ENCODE measurements at places on chromosomes 7 and 10.

- DNase-seq = no peak
Observed at GRCh38 chr7:128398016-128398840, 11.6 kb downstream of the IMPDH1 start.

GRCh38 chr10:97571622-97572021 is 957 bp upstream of the ANKRD2 start:
- no peak for DNase-seq

DNA sequence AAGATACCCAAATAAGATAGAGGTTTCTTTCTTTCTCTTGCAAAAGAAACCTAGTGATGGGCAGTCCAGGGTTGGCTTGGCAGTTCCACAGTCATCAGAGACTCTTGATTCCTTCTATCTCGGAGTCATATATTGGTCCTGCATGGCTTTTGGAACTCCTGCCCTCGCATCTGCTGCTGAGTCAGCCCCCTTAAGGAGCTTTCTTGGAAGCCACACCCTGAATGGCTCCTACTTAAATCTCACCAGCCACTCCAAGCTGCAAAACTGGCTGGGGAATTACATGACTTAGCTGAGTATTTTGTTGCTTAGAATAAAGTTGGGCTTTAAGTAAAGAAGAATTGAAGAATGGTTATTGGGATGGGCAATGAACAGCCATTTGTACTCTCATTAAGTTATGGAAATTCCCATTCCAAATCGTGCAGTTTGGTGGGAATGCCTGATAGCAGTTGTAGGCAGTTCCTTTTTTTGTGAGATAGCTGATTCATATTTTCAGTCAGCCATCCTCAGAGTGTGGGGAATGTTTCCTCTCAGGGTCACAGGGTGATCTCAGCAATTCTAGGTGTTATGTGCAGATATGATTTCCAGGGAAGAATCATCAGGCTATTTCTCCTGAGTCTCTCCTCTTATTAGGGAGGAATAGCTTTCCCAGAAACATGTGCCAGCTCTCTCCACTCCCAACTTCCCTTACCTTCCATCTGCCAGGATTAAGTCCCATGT is 209.9 kb downstream of the BBS9 start:
- no peak for DNase-seq

DNA sequence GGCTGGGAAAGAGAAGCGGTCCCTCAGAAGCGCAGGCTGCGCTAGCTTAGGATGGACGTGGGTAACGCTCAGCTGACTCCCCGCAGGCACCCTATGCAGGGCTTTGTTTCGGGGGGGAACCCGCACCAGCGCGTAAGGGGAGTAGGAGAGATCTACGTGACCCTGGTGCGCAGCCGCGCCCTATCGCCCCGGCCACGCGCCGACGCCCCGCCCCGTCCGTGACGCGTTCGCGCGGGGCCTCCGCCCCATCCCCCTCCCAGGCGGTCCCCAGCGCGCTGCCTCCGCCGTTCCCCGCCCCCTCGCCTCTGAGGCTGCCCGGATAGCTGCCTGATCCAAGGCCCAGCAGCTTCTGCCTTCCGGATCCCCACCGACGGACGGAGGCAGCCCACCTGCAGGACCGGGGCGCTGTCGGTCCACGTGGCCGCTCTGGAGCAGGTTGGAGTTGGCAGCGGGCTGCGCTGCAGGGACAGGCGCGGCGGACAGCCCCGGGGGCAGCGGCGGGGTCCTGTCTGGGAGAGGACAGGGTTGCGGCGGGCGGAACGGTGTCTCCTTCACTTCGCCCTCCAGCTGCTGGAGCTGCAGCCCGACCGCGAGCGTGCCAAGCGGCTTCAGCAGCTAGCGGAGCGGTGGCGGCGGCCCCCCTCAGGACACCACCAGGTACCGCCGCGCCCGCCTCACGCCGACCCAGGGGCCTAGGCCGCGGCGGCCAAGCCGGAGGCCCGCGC is at the start of gene VDAC2:
Gene VDAC2, plus strand, starts transcription at position 515 of the 725 bp plus-strand sequence. CDS start 363 bp downstream, outside the sequence.
- DNase-seq = peak; percentile 80

GRCh38 chr7:90595342-90595800 is 750 bp upstream of the CDK14 start:
- DNase-seq = no peak

DNA sequence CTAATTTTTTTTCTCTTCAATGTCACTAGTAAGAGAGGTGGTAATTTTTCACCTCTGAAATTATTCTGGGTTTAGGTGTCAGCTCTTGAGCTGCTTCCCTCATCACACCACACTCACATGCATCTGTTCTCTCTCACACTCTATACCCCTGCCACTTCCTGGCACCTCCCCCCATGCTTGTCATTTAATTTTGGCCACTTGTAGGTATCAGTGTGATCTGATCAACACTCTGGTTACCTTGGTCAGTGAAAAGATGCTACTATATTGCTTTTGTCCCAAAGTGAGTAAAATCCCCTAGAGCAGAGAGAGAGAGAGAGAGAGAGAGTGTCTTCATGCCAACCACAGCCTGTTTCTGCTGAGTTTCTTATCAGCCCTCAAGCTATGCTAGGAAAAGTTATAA is 42.5 kb downstream of the STK17A start:
- no peak for DNase-seq

- no peak for DNase-seq
Observed at GRCh38 chr7:128361411-128362379, at the start of gene PRRT4. PRRT4 (minus strand) TSS chr7:128361690.

- peak; percentile 84 for DNase-seq
Observed at GRCh38 chr7:133688483-133689239, 435.8 kb downstream of the EXOC4 start.

GRCh38 chr7:34260279-34260678 is 354.9 kb downstream of the BMPER start:
- DNase-seq = peak; percentile 92

GRCh38 chr10:31745612-31746376 is 182.8 kb downstream of the ARHGAP12 start:
- DNase-seq = peak; percentile 88

DNA sequence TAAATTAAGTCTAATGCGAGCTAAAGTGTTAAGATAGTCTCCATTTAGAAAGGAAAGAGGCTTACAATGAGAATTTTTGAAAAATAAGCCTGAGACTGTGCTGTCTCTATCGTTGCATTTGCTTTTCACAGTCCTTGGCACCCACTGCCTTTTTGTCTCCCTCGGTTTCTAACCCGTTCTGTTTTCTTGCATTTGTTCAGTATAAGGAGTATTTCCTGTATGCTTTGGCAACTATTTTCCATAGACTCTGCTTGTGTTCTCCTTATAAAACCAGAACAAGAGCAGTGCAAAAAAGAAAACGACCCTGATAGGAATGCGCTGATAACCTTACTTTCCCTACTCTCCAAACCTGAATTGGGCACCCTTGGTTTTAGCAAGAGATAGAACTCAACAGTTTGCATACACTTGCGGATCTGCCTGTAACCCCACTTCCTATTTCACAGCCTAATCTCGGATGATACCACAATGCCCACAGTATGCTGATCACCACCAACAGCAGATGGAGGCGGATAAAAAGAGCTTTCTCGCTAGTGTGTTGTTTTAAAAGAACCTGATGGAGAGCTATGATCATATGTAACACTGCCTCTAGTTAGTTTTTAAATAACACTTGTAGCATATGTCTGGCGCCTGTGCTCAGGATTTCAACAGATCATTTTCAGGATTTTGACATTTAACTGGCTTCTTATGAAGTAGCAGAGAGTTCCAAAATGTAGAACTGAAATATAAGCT is 1.6 kb upstream of the ARHGAP12 start:
- no peak for DNase-seq

DNA sequence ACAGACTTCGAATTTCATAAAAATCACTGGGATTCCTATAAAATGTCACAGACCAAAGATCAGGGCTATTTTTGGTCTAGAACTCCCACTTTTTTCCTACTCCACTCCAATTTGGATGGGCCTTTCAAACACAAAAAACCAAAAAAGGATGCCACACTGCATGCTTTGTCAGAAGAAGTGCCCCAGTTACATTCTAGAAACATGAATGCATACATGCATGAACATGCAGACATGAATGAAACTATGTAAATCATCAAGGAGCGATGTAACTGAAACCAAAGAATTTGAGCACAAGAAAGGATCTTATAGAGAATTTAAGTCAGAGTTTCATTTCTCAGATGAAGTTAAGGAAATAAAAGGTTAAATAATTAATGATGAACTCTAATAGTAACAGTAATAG is 31.8 kb upstream of the FAM133B start:
- no peak for DNase-seq

DNA sequence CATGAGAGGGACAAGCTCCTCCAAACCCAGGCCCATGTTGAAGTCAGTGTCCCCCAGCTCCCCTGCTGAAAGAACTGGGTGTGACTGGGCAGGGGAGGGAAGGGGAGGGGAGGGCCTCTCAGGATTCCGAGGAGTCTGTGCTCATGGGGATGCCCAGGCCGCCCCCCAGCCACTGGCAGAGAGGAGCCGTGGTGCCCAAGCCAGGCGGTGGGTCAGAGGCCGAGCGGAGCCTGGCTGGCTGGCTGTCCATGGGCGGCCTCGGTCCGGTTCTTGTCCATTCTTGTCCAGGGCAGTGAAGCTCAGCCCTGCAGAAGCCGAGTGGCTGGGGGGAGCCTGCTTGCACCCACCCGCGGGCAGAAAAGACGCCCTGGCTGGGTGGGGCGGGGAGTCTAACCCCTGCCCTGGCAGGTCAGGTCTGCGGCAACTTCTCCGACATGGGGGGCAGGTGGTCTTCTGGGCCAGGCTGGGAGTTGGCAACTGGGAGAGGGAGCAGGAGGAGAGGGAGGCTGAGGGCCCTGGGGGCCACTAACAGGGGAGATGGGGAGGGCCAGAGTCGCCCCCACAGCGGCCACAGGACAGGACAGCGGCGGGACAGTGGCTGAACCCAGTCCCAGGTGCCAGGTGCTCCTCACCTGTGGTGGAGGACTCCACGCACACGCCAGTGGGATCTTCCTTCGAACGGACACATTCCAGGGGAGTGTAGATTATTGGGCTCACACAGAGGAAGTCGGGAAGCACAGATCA is 54.1 kb downstream of the FOXL3 start:
- no peak for DNase-seq

GRCh38 chr10:101467286-101467770 is 113.4 kb downstream of the BTRC start:
- peak; percentile 31 for DNase-seq

GRCh38 chr7:30886608-30887011 is 25.0 kb upstream of the AQP1 start:
- peak; percentile 62 for DNase-seq

DNA sequence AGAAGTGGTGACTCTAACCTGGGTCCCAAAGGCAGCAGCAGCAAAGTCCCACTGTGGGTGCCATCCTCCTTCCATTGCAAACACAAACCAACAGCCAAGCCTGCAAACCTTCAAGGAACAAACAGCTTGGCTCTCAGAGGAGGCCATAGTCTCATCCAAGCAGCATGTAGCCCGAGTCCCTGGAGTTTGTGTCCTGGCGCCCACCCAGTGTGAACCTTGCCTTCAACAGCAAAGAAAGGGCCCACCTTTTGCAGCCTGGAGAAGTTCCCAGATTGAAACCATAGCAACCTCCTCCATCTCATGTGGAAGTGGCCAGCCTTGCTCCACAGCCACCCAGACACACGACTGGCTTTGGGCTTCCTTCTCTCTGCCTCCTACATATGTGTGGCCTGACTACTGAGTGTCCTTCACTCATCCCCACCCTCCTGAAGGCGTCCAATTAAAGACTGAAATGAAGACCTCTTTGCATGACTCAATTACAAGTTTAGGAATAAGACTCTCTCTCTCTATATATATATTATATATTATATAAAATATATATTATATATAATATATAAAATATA is 106.1 kb downstream of the C10orf90 start:
- DNase-seq = no peak

- no peak for DNase-seq
Observed at GRCh38 chr10:16910793-16911164, 93.6 kb upstream of the RSU1 start.

GRCh38 chr10:22087402-22087738 is 83.8 kb upstream of the DNAJC1 start:
- no peak for DNase-seq

DNA sequence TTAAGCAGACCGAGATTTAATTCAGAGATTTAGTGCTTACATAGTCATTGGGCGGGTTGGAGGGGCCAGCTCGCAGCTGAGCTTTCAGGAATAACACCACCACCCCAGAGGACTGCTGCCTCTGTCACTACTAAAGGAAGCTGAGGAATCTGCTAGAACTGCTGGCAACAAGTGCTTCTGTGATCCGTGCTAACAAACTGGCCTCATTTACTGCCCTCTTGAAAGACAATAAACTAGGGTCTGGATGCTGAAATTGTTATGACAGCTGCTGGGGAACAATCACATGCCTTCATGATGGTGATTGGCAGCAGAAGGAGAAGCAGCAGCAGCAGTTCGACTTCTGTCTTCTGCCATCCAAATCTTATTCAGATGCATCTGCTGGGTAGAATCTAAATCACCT is 285.5 kb upstream of the TAC1 start:
- DNase-seq = no peak

DNA sequence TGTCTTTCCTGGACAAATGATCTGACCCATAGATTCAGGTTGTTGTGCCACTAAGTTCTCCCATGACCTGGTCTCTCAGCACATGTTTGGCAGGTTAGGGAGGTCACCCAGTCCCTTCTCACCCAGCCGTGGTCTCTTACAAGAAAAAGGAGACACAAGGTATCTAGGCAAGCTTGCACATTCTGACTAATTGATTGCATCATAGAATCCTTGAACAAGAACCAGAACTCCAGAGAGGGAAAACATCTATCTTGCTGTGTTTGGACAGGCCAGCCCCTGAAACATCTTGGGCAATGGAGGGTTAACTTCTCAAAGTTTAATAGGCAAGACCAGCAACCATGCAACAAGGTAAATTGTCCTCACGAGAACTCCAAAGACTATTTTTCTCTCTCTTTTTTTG is 8.5 kb upstream of the HK1 start:
- no peak for DNase-seq

DNA sequence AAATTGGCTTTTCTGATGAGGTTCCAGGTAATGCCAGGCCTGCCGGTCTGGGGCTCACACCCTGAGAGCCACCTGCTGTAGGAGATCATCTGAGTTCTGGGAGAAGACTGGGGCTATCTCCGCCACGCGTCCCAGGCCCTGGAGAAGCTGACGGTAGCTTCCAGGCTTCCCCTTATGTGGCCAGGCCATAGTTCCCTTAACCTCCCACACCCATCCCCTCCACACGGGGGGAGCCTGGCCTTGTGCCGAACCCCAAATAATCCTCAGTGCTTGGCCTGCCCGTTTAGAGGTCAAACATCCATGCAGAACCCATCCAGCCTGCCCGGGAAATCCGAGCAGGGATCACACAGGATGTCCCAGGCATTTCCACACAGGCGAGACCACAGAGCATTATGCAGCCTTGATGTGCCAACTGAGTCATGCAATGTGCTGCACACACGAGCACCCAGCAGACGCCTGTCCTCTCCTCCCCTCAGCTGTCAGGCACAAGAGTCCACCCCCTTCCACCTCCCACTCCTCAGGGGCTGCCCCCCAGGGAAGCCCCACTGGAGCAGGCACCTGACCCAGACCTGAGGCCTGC is 176.2 kb downstream of the PRKAG2 start:
- no peak for DNase-seq

- DNase-seq = no peak
Observed at GRCh38 chr10:33309406-33309805, 25.1 kb downstream of the NRP1 start.

DNA sequence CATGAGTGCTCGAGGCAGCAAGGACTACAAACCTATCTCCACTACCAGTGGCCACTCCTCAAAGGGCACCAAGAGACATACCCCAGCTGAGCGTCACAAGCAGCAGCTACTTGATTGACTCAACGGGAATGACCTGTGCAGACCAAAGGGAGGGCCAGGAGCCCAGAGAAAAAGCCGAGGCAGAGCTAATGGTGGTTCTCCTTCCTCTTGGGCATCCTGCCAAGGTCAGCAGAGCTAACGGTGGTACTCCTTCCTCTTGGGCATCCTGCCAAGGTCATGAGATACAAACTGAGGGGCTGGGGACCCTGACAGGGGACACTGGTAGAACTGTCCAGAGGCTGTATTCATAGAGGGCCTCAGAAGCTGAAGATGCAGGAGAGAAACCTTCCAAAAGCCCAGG is 60.4 kb downstream of the FAM53B start:
- DNase-seq = no peak

Data from fibroblast of skin of left quadriceps (primary cell).